ENCODE measurements at places on chromosomes 2 and 18.

GRCh38 chr18:22347606-22348511 is 69.9 kb downstream of the CTAGE1 start:
- DNase-seq = no peak

GRCh38 chr18:830315-830901 is 18.4 kb upstream of the YES1 start:
- DNase-seq = no peak

DNA sequence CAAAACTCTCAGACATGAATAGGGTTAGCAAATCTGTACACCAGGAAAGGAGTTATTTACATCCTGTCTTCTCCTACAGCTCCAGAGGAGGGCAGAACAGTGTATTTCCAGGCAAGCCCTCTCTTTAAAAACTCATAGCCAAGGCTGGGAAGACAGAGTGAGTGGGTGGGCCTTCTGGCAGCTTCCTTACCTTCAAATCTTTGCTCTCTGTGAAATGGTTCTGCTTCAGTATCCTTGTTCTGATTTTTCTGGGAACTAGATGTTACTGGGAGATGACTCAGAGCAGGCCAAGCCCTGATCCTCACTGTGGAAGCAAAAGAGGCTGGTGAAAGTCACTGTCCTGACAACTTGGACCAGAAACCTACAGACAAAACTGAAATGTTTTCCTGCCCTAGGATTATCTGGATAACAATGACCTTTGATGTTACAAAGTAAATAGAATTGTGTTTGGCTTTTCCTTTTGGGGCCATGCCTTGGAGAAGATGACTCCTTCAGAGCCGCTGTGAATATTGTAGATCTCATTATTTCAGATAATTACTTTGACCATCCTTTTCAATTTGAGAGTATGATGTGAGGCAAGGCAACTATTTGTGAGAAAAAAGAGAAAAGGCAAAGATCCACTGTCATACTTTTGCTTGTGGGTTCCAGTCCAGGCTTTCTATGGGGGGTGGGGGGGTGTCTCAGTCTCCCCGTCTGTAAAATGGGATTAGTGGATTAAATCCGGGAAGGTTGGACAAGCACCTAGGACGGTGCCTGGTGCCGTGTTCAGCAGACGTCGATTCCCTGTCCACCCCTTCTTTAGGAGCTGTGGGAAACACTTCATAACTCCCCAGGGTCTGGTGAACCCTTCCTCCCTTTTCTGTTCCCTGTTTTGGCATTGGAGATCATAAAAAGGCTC is 644 bp upstream of the QPCT start:
- no peak for DNase-seq

- no peak for DNase-seq
These were observed 150.5 kb downstream of the VAPA start for GRCh38 chr18:10064267-10064666.

- DNase-seq = no peak
These were observed 101.1 kb downstream of the HS1BP3 start for GRCh38 chr2:20549691-20550348.

GRCh38 chr2:181776336-181776735 is 96.0 kb upstream of the NEUROD1 start:
- DNase-seq = no peak

DNA sequence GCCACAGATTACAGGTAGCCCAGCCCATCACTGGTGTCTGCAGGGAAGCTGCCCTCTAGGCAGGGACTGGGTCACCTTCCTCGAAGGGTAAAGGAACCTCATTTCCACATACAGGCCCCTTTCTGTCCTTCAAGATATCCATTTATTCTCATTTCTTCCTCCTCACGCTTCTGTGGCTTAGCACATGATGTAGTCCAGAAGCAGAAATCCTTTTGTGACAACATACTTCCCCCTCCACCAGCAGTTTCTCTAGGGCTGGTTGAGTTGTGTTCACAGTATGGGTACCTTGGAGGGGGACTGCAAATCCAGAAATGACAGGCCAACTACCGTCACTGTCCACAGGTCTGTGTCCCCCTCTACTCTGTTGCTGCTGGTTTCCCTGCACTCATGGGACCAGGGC is 364.9 kb downstream of the ANAPC1 start:
- no peak for DNase-seq

DNA sequence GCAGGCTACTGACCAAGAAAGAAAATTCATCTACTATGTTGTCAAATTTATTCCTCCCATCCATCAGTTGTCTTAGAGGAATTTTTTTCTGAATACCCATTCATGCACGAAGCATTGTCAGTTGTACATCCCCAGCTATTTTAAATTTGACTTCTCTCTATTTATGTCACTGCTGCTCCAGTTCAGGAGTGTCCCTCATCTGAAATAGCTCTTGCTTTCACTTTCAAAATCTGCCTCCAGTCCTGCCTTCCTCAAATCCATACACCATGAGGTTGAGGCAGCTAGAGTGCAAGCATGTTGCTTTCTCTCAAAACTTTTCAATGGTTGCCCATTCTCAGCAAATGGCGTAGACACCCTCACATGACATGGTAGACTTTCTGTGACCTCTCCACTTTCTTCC is 335.4 kb upstream of the CDH2 start:
- no peak for DNase-seq

GRCh38 chr2:189613077-189613636 is 32.6 kb upstream of the SLC40A1 start:
- no peak for DNase-seq

DNA sequence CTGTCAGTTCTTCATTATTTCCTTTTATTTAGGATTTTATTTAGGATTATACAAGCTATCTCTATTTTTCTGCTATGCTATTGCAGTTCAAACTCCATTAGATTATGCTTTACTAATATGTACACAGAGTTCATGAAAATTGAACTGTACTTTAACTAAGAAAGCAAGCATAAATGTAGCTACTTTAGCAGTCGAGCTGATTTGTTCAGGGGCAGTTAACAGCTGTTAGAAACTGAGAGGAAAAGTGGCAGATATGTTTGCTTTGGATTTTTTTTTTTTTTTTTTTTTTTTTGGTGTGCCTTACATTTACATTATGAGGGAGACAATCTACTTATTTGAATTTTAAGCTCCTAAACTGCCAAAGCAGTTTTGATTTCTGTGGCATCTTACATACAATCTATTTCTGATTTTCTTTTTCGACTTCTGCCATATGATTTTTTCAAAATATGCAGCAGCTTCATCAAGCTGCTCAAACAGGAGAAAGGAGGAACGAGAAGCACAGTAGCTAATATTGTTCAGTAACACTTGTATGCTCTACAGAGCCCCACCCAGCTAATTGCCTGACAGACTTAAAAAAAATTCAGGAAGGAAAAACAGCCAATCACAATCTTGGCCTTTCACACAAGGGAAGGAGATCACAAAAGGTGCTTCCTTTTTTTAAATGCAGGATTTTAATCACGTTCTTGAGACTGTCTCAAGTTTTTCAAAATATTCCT is 233.4 kb upstream of the SIX3 start:
- no peak for DNase-seq

DNA sequence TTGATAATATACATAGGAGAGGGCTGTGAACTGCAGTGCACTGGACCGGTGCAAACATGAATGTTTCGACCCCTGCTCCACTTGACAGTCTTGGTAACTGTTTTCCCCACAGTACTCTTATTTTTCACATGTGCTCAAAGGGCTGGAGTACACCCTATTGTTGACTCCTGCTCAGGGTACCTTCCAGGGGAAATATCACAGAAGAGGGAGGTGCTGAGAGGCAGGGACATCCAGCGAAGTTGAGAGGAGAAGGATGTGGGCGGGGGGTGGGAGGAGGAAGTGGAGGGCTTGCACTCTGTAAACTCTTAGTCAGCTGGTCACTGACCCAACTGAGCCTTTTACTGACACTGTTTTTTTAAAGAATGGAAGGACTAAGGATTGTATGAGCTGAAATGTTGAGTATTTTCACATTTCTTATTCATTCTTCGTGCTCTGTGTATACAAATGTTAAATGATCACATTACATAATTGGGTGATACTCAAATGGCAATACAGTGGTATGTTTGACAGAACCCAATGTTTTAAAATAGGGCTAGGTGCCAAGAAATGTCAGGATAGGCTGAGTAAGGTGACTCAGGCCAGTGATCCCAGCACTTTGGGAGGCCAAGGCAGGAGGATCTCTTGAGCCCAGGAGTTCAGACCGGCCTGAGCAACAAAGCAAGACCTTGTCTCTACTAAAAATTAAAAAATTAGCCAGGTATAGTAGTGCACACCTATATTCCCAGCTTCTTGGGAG is 10.0 kb downstream of the INPP4A start:
- DNase-seq = no peak

DNA sequence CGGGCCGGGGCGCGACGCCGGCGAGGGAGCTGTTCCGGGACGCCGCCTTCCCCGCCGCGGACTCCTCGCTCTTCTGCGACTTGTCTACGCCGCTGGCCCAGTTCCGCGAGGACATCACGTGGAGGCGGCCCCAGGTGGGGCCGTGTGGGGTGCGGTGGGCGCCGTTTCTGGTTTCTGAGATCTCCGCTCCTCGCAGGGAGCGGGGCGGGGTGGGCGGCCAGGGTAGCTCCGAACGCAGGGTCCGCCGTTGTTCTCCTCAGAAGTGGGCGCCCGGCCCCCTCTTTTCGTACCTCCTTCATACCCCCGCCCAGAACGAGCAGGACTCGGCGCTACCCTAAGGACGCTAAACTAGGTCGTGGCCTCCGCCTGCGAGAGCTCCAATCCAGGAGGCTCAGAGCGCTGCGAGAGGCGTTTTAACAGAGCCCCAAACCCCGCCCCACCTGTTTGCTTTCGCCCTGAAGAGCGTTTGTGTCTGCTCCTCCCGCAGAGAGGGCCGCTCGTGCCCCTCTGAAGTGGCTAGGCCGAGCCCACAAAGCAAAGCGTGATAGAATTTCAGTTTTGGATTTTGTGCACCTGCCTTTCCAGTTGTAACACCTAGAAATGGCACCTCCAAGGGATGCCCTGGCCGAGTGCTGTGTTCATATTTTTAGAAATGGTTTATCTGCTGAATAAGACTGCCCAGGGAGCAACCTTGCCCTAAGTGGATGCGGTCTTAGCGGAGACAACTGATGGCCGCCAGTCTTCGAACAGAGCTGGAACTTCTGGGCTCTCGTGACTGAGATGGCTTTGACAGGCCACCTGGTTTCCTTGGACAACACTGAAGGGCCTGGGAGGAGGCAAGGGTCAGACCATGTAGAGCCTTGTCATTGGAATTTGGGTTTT is 626 bp downstream of the CAPN10 start:
- no peak for DNase-seq

- no peak for DNase-seq
These were observed 23.8 kb upstream of the ASPRV1 start for GRCh38 chr2:69985216-69985615.

DNA sequence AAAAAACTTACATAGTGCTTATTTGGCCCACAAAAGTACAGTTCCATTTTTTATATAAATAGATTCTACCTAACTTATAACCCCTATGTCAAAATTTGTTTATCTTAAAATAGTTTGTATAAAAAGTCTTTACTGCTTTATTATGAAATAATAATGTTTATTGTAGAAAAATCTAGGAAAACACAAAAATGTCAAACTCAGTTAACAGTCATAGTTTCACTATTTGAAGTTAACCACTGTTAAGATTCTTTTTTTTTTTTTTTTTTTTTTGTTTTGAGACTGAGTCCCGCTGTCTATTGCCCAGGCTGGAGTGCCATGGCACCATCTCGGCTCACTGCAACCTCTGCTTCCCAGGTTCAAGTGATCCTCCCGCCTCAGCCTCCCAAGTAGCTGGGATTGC is 26.5 kb upstream of the ABI2 start:
- DNase-seq = no peak

DNA sequence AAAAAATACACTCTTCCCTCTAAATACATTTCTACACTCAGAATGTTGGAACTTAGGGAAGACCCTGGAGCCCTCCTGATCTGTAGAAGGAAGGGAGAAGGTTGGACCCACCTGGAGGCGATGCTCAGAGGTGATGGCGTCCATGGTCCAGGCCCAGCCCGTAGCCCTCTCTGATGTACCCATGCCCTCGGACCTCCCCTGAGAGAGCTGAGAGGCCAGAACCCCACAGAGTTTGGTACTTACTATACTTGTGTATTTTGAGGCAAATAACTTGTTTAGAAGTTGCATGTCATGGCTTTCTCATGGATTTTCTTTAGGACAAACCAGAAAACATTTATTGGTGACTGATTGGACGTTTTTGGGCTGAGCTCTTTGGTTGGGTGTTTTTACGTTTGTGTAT is 10.5 kb downstream of the CTDP1 start:
- no peak for DNase-seq

GRCh38 chr18:11850821-11851145 is 430 bp upstream of the CHMP1B start:
- DNase-seq = no peak

DNA sequence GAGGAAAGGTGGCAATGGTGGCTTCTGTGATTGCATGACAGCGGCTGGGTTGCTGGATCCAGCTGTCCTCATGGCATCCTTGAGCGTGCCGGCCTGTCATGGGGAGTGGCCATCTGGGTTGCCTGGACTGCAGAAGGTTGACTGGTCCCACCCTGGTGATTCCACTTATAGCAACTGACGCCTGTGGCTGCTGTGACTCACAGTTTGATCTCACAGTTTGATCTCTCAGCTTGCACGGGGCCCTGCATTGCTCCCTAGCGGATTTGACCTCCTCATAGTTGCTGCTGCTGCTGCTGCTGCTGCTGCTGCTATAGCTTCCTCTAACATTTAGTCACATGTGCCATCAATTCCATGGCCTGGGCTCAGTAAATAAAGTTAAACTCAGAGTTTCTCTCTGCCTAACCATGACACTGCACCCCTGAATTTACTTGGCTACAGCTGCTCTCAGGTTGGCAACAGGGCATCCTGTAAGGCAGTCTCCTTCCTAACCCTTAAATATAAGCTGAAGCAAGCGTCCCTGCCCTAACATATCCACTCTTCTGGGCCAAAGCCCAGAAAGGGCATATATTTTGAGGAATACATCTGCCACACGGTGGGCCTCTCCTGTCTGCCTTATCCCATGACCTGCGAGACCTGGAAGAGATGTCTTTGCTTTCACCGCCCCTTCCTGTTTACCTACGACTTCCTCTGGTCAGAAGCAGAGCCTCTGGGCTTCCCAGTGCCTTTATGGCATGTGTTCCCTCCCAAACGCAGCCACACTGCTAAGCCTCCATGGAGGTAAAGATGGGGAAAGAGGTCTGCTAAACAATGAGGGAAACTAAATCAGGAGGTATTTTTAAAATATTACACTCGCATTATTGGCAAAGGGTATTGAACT is 37.8 kb upstream of the CCDC150 start:
- no peak for DNase-seq

GRCh38 chr2:143741205-143741604 is 612.0 kb downstream of the ARHGAP15 start:
- no peak for DNase-seq

GRCh38 chr2:164875334-164876205 is 33.9 kb upstream of the COBLL1 start:
- DNase-seq = no peak

DNA sequence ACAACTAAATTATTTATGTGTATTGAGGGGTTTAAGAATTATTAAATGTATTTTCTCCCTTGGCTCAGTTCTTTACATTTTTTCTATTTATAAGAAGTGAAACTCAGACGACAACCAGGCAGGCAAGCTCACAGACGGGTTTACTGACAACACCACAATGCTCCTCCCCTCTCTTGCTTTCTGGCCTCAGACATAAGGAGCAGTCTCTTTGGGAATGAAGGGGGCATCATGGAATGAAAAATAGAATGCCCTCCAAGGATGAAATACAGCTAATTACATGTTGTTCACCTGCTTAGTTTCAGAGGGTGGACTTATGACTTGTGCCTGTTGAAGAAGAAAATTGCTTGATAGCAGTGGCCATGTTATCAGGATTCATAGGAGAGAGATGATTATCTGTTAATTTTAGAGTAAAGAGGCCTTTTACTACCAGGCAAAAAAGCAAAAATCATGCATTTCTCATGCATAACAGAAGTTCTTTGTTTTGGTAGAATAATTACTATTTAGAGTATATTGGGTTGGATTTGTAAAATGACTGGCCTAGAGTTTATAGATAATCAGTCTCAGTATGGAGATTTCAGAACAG is 172.1 kb upstream of the LRRTM1 start:
- no peak for DNase-seq

All from C1 segment of cervical spinal cord (tissue), 14 donors.